ENCODE measurements at places on chromosomes 1 and 21.

- DNase-seq = peak; percentile 92
Observed at GRCh38 chr1:94417978-94418663, at the start of gene ABCD3. Gene ABCD3 (plus strand): TSS chr1:94418389. CDS start chr1:94418479, 90 bp downstream.

- DNase-seq = no peak
Observed at GRCh38 chr1:200437556-200438203, 27.8 kb upstream of the ZNF281 start.

DNA sequence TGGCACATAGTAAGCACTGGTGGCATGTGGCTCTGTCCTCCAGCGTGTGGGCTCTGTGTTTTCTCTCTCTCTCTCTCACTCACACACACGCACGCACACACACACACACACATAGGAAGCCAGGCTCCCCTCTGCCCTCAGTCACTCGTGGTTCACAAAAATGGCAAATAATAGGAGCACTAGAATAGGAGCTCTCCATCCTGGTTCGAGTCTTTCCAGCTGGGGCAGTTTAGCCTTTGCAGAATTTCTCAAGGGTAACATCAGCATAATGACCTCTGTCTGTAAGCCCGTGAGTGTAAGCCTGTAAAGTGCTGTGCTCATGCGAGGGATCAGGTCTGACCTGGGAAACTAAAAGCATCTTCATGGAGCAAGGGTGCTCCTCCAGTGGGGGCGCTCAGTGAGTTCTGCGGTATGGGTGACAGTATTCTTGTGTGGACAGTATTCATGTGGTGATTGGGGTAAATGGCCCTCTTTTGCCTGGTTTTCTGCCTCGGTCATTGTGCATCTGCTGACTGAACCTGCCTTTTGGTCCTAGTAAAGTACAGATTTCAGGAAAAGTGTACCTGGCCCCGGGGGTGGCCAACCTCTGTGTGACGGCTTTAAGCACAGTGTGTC, 842 bp upstream of the ZC3H12A start:
- DNase-seq = no peak

DNA sequence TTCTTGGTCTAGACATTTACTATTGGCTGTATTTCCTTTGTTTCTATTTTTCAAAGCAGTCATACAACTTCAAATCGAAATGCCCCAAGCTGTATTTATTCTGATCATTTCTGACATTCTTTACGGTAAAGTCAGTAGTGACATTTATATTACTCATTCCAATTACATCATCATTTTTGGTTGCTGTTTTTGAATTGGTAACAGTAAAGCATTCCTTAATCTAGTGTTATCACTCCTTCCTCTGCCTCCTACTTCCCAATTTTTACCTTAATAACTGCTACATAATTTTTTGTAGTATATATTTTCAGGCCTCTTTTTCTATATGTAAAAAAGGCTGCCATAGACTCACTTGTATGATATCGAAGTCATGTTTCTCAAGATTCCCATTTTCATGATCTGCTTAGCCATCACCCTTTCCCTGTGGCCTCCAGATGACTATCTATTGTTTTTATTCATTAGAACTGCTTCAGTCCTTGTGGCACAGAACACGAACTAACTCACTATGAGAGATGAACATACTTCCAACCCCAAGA, 167.2 kb downstream of the RUNX1 start:
- DNase-seq = no peak

DNA sequence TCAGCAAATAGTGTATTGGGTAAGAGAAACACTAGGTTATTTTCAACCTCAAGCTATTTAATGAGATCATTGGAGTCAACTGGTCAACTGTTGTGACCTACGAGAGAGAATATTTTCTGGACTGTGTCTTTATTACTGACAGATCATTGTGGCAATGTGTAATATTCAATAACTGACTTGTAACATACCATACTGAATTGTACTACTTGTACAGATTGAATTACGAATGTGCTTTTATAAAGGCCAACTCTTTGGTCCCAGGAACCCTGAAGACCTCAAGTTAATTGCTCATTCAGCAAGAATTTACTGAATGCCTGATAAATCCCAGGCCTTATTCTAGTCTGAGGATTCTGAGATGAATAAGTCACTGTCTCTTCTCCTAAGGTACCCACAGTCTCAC, 56.1 kb upstream of the CAMK1G start:
- DNase-seq = no peak

DNA sequence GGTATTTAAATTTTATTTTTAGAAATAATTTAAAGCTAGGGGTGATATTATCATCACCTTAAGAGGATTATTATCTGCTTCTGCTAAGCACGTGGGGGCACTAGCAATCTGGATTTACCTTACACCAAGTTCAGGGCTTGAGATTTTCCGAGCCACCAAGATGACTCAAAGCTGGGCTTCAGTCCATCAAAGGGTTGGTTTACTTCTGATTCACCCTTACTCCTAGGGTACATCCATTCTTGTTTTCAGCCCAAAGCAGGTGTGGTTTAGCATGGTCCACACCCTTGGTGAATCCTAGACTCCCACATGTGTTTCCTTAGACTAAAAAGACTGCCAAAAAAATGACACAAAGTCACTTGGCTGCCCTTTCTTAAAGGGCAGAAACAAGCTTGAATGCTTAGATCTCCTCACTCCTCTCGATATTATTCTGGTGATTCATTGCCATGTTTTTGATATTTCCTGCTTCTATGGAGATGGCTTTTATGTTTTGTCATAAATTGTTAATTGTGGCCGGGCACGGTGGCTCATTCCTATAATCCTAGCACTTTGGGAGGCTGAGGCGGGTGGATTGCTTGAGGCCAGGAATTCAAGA, 9.8 kb upstream of the PRSS38 start:
- DNase-seq = no peak

- DNase-seq = no peak
Observed at GRCh38 chr1:209203533-209203895, 380.0 kb upstream of the CAMK1G start.

DNA sequence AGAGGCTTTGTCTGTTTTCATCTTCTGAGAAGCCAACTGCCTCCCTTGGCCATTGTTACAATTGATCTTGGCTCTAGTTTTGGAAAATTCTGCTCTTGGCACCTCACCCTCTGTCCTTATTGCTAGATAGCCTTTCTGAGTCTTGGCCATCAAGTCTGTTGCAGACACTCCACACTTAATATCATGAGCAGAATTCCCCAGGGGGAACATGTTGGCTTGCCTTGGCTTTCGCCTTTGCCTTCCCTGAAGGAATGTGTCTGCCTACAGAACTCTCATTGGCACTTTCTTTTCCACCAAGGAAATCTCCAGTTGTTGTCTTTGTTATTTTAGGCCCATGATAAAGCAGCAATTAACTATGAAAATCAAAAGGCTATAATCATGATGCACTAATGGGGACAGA, 42.7 kb upstream of the LDLRAP1 start:
- DNase-seq = no peak

- DNase-seq = no peak
Observed at GRCh38 chr1:214793708-214794107, 190.7 kb downstream of the CENPF start.

- DNase-seq = no peak
Observed at GRCh38 chr21:45029948-45030681, 44.3 kb upstream of the ADARB1 start.

DNA sequence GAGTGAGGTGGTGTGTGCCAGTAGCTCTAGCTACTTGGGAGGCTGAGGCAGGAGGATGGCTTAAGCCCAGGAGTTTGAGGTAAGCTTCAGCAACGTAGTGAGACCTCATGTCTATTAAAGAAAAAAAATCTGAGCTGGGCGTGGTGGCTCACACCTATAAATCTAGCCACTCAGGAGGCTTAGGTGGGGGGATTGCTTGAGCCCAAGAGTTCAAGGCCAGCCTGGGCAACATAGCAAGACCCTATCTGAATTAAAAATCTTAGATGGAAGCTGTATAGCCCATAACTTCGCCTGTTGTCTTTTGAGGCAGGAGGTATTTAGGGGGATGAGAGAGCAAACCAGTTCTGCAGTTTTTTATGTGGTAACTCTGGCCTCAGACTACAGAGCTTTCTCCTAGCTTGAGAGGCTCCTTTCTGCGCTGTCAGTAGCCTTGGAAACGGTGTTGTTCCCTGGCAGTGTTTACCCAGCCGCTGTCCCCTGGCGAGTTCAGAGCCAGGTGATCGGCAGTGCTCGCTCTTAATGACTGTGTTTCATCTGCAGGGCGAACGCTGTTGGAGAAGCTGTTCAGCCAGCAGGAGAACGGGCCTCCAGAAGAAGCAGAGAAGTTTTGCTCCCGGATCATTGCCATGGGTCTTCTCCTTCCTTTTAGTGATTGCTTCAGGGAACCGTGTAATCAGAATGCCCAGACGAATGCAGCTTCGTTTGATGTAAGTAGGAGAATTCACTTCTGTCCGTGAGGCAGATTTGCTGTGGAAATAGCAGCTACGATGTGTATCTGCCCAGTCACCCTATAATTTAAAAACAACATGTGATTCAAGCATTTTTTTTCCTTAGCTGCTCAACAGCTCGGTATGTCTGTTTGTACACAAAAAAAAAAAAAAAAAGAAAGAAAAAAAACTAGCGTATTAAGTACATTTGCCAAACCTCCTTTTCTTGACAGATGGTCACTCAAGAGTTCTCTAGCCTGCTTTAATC, 31.2 kb downstream of the FMN2 start:
- DNase-seq = no peak

- DNase-seq = no peak
Observed at GRCh38 chr1:230595181-230595580, 47.1 kb upstream of the COG2 start.

GRCh38 chr1:38997034-38997900, 6.2 kb downstream of the AKIRIN1 start:
- DNase-seq = no peak

GRCh38 chr1:115717541-115717940, 51.0 kb downstream of the CASQ2 start:
- peak; percentile 30 for DNase-seq

DNA sequence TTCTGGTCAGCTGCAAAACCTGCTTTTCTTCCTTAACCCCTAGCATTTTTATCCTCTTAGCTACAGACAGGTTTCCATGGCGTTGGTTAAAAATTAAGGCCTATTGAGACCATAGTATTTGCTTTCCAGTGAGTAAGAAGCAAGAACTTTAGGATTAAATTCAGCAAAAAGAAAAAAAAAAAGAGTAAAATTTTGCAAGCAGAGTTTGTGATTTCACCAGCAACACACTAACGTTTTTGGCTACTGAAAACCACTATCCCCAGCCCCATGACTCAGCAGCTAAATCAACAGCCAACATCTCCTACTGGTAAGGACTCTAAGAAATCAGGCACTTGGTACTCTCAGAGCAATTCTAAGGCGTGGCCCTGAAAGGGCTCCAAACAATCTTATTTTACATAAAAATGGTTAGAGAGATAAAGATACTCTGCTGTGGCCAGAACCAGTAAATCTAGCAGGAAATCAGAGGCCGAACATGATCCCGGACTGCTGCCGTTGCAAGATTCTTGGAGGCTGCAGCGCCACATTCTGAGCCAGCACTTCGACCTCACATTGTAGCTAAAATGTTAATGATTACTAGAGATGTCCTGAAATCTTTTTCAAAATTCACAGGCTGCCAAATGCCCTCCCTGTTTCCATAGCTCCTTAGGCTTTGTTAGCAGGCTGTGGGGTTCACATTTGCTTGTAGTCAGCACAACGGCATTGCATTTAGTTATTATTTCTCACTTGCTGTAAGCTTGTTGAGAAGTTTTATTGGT, 1.6 kb upstream of the ENO1 start:
- DNase-seq = no peak

GRCh38 chr1:63714482-63714760, 59.4 kb upstream of the ROR1 start:
- no peak for DNase-seq

DNA sequence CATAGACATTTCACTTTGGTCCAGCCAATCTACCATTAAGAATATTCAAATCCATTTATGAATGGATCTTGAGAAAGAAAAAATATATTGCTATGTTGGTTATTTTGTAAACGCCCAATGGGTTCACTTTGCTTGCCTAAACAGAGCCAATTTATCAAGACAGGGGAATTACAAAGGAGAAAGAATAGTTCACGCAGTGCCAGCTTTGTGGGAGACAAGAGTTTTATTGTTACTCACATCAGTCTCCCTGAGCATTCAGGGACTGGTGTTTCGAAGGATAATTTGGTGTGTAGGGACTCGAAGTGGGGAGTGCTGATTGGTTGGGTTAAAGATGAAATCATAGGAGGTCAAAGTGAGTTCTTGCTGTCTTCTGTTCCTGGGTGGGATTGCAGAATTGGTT, 135.3 kb downstream of the GABPA start:
- peak; percentile 17 for DNase-seq

All from substantia nigra (tissue), 51 donors.